ENCODE measurements at places on chromosomes 3 and 15.

DNA sequence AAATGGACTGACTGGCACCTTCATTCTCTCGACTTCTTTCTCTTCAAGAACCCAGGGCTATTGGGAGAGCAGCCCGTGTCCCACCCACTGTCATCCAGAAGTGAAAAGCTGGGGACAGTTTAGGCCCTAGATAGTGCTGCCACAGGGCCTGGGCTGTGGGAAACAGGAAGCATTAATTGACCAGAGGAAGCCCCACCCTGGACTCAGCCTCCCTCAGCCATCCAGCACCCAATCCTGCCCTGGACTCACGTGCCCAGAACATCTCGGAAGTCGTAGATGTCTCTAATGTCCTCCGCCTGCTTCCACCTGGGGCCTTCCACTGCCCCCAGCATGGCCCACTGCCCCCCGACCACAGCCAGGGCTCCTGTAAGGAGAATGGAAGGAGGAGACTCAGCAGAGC, 2.3 kb downstream of the CAMK1 start:
- DNase-seq: no peak

DNA sequence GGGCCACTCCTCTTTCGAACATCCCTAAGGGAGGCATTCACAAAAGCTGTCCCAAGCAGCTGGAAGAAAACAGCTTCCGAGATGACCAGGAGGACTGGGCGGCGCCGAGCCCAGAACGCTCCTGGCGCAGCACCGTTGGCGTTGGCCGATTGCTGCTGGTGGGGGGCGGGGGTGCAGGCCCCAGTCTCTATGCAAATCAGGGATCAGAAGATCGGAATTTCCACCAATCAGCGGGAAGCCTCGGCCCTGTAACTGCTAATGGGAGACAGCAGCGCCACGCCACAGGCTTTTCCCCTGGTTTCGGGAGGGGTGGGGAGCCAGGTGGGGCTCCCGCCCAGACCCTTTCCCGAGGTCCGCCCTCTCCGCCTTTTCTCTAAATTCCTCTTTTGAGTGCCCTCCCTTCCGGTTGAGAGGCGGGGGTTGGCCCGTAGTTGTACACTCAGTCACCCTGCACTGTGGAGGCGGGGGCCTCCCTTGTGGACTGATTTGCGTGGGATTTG, 27.0 kb downstream of the HMCES start:
- no peak for DNase-seq

DNA sequence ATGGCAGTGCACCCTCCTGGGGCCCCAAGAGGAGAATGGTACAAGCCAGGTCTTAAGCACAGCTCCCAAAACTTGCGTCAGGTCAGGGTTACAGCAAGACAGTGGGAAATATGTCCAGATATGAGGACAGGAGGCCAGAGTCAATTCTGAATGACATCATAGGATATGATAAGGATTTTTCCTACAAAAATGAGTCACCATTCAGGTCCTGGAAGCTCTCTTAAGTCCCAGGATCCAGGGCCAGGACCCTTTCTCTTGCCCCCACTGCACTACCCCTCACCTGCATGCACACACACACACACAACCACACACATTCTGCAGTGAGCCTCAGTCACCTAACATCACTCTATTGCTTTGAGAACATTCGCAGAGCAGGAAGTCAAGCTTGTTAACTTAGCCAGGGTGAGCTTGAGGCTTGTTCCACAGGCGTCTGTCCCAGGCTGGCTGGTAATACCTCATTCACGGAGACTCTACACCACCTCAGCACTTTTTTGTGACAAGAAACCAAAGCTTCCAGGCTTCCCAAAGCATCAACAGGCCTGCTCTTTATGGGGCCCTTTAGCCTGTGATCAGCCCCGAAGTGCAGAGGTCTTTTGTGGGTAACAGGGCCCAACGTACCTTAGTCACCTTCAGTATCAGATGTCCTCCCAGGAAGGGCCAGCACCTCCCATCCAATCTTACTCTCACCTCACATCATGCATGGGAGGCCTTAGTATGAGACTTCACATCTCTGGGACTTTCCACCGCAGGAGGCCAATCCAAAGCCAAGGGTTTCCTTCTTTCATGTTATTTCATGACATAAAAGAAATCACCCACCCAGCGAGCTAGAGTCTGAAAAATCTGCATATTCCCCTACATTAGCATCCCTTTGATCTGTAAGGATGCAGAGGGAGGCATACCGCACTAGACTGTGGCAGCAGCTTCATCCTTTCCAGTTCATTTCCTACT, 74.0 kb upstream of the LIPC start:
- no peak for DNase-seq

GRCh38 chr15:74050556-74051234, 31.7 kb downstream of the GOLGA6A start:
- DNase-seq: no peak

GRCh38 chr15:34436126-34436955, 1.3 kb downstream of the GOLGA8A start:
- no peak for DNase-seq

DNA sequence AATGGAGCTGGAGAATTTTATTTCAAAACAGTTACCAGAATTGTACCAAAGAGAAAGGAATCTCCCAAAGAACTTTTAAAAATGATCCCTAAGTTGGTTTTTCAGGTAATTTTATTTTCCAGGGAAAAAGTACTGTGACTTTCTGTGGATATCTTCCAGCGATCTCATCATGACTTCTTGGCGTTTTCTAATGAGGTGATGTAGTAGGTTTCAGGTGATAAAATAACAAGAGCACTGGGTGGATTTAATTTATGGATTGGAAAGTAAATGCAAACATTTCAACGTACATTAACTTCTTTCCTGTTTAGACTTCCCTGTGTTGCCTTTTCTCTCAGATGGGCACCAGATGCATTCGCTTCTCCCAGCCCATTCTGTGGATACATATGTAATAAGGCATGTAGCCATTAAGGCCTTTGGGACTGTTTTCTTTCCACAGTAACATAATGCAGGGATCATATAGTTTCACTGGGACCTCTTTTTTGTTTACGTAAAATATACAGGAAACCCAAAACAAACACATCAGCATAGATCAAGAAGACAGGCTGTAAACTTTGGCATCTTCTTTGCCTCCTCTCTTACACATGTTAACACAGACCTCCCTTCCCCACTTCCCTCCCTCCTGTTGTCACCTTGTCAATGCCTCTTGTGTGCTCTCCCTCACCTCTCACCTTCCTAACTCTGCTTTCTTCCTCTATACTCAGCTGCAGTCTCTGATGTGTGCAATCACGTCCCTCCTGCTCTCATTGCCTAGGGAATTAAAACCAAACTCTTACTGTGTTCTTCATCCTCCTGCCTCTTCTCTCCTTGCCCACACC, 13.0 kb downstream of the PHLDB2 start:
- DNase-seq: no peak

GRCh38 chr3:178422406-178422805, 113.8 kb upstream of the KCNMB2 start:
- no peak for DNase-seq

DNA sequence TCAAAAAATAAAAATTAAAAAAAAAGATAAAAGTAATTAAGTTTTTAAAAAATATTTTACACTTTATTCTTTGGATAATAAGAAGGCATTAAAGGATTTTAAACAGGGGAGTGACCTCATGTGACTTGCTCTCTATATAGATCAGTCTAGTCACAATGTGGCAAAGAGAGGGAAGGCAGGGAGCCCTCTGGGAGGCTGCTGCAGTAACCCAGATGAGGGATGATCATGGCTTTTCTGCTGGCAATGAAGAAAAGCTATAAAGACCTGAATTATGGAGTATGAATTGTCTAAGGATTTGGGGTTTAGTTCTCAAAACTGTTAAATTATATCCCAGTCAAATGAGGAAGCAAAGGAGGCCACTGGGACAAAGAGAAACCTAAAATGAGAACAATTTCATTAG, 58.1 kb downstream of the SUMF1 start:
- DNase-seq: no peak

DNA sequence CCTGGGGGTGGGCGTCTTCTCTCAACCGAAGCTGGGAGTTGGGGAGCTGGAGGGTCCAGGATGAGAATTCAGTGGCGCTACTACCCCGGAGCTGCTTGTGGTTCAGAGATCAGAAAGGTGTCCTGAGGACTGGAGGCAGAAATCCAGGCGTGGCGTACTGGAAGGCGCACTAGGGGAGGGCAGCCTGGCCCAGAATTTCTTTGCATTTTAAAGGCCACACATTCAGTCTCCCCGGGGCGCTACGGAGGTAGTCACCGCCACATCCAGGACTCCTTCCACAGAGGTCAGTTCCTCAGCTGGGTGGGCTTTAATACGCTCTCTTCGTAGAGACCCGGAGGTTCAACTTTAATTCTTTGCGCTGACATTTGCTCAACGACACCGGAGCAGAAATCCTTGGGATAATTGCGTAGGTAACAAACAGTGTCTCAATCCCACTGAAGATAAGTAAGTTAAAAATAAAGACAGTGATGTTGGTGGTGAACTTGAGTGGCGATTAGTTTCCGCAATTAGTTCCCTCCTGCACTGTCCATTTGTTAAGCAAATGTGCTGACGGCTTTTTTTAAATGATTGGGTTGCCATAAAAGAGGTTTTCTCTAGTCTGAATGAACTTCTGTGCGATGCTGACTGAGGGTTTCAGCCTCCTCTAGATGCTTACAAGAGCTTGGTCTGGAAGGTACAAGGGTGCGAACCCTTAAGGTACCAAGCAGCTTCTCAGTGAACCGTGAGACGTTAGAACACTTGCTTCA, 535 bp downstream of the MCTP2 start:
- peak; percentile 12 for DNase-seq

- no peak for DNase-seq
These were observed 114.6 kb downstream of the TMEM108 start for GRCh38 chr3:133152681-133153220.

- DNase-seq: no peak
These were observed 68.8 kb downstream of the TCF12 start for GRCh38 chr15:56987286-56987685.

DNA sequence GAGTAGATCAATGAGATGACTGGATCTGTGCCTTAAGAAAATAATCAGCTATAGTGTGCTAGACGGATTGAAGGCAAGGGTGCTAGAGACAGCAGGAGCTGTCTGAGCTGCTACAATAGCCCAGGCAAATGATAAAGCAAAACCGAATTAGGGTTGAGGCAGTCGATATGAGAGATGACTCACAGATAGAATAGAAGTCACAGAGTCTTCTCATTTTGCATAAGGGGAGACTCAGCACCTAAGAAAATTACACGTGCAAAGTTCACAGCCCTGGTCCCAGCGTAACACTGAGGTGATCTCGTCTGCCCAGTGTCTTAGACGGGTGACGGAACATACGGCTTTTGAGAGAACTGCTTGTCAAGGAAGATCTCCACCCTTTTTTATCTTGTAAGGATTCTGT, 11.6 kb downstream of the LPP start:
- DNase-seq: no peak

DNA sequence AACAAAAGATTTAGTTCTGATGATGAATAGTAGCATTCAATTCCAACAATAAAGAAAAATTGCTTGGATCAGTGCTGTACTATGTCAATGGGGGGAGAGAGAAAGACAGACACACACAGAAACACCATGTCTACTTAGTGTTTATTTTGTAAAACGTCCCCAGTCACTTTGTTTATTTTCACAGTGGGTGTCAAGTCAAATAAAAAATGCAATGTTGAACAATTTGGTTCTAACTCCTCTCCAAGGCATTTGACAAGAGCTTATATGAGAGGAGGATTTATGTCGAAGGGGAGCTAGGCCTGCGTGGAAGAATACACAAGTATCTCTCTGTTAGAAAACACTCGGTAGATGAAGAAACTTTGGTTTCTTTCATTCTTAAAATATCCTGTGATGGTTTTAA, 201.7 kb upstream of the SLC2A2 start:
- no peak for DNase-seq

- no peak for DNase-seq
These were observed 8.5 kb upstream of the CDCP1 start for GRCh38 chr3:45154641-45155147.

DNA sequence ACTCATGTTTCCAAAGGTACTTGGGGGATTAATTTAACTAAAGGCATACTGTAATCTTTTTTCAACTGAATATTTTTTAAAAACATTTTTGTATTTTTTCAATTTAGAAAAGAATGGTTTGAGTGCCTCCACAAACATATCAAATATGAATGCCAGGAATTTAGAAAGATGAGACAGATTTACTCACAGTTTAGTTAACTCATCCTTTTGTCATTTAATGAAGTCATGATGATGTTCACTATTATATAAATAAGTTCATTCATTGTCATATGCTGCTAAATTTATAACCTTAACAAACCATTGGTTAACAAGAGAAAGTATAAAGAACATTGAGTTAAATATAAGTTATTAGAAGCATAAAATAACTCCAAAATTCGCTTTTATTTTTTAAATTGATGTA, 50.0 kb downstream of the FGF7 start:
- no peak for DNase-seq

DNA sequence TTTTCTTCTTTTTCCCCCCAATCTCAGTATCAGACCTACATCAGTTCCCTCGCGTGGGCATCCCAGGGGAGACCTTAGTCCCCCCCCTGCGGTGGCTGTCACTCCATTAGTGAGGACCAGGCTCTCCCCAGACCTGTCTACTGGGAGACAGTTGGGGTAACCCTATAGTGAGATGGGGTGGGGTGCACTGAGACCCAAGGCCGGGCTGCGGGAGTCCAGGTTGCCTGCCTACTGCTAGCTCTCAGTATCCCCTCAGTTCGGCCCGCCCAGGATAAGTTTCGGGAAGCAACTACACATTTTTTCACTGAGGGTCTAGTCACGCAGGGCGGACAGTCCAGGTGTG, 671 bp upstream of the DCUN1D1 start:
- DNase-seq: no peak

DNA sequence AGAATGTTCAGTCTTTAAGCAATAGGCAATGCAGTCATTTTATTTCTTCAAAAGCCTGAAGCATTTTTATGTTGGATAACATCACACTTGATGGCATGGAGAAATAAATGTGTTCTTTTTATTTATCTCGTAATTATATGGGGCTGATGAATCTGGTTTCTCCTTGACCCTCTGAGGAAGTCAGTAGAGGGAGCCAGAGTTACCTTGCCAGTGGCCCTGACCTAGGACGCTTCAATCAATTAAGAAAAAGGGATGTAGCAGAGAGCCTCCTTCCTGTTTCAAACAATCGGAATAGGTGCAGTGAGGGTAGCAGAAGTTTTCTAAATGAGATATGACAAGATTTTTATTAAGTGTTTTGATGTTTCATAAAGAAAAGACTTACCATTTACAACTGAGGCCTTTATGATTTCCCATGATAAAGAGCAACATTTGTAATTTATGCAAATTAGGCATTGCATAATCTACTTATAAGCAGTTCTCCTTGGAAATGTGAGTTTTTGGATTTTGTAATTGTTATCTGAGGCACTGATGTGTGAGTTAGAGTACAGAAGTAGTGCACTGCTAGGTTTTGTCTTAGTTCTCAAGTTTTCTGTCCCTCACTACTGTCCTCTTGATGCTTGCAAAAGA, 129.1 kb downstream of the RAP2B start:
- no peak for DNase-seq

GRCh38 chr3:62277986-62278385, 95.4 kb downstream of the FEZF2 start:
- DNase-seq: no peak

DNA sequence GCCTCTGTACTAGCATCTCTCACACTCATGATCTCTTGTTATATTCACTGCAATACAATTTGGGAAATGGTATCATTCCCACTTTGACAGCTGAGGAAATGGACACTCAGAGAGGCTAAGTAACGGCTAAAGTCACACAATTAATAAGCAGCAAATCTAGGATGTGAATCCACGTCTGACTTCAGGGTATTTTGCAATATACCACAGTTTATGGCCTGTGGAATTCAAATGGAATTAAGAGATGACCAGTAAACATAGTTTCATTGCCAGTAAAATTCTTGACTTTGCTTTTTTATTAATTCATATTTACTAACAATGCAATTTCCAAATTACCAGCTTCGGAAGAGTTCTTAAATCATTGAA, 61.1 kb downstream of the CCNL1 start:
- DNase-seq: no peak
